ENCODE measurements at places on chromosomes 3 and 15.

DNA sequence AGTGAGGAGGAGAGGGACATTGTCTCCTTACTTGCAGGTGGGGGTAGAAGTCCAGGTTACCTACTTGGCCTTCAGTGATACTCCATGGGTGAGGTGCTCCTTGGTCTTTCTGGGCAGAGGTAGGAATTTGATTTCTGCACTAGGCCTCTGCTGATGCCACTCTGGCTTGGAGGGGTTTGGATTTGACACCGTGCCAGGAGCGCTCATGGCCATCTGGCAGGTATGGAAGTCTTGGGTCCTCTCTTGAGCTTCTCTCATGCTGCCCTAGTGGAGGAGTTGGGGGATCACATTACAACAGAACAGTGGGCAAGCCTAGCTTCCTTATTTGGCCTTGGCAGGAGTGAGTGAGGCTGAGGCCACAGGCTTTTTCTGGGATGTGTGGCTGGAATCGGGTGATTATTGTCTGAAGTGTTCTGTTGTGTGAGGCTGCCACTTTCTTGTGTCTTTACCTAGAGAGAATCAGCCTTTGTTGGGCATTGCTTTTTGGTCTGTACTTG is 525.0 kb downstream of the GABRG3 start:
- DNase-seq: no peak

GRCh38 chr3:41334426-41334825 is 135.1 kb downstream of the CTNNB1 start:
- DNase-seq: no peak

GRCh38 chr15:65164139-65164538 is 21.0 kb downstream of the CLPX start:
- DNase-seq: no peak

GRCh38 chr15:33742800-33743199 is 225.5 kb upstream of the CHRM5 start:
- no peak for DNase-seq

DNA sequence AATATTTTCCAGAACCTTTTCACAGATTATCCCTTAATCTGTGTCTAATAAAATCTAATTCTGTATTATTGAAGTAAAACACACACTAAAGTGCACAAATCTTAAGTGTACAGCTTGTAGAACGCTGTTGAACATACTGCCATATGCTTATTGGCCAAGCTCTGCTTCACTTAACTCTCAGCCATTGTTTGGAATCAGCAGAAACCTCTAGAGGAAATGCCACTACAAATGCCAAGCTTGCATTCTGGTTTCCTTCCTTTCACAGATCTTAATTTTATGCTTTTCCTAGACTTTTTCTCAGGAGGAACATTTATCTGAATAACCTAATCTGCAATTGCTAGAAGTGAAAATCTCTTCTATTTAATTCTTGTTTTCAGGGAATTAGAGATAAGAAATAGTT is 10.1 kb downstream of the MNS1 start:
- no peak for DNase-seq

GRCh38 chr15:88866295-88866881 is 29.0 kb downstream of the HAPLN3 start:
- DNase-seq: no peak
